ENCODE measurements at places on chromosomes 5 and 9.

GRCh38 chr5:138067945-138068344, 15.9 kb upstream of the WNT8A start:
- no peak for DNase-seq

- DNase-seq: no peak
Measured at GRCh38 chr5:23740029-23740428, 232.6 kb downstream of the PRDM9 start.

GRCh38 chr5:88063813-88064212, 204.8 kb downstream of the TMEM161B start:
- no peak for DNase-seq

GRCh38 chr5:26034813-26035212, 1003.6 kb downstream of the CDH9 start:
- DNase-seq: no peak

DNA sequence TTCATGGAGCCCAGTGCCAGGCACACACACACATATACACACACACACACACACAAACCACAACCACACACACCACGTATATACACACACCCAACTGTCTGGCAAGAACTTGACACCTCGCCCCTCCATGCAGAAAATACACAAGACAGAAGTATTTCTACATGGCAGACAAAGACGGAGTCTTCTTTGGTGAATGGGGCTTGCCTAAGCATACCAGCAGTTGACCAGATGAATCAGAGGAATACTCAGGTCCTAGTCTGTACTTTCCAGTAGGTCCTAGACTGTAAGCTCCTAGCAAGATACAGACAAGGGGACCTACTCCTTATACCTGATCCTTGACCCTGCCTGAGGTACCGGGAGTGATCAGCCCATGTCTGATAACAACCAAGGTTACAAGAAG, 60.1 kb downstream of the SIL1 start:
- DNase-seq: no peak

DNA sequence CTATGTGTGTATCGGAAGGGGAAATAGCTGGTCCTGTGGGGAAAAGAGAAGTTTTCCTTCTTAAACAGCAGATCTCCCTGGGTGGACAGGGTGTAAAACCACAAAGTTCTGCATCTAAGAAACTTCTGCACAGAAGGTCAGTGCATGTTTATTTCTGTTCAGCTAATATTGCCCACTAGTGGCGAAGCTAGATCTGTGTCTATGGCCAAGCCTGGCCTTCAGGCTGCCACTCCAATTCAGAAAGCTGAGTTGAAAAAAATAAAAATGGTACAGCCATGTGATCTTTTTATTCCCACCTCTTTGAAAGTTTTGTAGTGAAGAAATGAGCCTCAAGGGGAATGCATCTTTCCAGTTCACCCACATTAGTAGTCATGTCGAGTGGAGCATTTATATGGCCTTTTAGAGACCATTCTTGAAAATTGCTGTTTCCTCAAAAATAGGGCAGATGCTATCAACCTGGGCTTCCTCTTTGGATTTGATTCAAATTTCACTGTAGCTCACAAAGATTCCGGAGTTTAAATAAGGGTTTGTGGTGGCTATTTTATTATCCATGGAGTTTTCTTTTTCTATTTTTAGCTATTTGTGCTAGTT, 488.0 kb downstream of the PRELID2 start:
- no peak for DNase-seq

GRCh38 chr5:112978836-112979235, 2.2 kb downstream of the DCP2 start:
- no peak for DNase-seq

DNA sequence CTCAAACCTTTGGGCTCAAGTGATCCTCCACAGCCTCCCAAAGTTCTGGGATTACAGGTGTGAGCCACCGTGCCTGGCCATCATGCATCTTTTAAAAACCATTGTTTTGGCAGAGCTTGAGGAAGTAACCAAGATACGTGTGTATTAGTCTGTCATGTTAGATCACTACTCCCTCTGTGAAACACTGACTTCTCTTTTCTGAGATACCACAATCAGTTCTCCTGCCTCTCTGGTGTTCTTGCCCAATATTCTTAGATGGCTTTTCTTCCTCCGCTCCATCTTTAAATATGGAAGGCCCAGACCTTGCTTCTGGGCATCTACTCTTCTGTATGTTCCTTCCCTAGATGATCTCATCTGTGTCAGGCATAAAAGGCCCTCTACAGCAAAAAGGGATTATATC, 14.2 kb upstream of the CCNB1 start:
- DNase-seq: no peak

DNA sequence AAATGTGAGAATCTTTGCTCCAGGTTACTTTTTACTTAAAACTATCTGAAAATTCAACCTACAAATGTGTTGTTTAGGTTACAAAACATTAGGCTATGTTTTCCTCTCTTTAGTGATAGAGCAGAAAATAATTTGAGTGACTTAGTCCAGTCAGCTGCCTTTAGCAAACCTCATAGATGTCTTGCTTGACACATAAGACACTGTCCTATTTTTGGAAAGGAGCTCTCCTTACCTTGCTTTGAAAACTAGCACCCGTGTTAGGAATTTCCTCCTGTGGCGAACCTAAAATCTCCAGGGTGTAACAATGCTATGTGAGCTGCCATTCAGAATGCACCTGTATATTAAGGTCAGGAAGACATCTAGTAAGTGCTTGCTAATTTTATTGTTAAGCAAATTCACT, 221.2 kb upstream of the CD180 start:
- no peak for DNase-seq

DNA sequence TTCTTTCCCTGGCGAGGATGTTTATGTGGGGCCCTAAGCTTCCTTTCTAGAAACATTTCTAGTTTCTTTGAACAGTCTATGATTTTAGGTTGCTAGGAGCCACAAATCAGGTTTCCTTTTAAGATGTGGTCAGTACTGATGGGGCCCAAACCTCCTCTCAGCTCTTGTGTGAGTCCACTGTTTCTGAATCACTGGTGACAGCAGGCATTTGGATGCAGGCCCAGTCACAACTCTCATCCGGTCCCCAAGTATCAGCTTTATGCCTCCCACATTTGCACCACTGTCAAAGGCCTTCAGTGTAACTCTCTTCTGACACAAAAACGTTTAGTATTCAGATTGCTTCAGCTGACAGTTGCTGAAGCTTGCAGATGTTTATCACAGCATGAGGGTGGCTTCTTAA, 7.8 kb downstream of the DMRT2 start:
- DNase-seq: no peak

DNA sequence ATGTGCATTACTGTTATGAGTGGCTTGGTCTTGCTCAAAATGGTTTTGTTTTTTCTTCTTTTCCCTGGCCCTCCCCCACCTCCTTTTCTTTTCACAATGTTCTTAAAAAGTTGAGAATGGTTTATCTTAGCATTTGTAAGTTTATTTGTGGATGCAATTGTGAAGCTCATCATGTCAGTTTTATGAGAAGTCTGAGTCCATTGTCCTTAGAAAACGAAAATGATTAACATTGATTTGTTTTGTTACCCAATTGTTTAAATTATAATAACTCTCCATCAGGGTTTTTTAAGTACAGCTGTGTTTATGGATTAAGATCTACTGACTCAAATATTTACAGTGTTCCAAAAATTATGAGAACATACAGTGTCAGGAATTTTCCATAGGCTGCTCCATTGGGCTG, 511.3 kb upstream of the PAPPA start:
- DNase-seq: no peak

DNA sequence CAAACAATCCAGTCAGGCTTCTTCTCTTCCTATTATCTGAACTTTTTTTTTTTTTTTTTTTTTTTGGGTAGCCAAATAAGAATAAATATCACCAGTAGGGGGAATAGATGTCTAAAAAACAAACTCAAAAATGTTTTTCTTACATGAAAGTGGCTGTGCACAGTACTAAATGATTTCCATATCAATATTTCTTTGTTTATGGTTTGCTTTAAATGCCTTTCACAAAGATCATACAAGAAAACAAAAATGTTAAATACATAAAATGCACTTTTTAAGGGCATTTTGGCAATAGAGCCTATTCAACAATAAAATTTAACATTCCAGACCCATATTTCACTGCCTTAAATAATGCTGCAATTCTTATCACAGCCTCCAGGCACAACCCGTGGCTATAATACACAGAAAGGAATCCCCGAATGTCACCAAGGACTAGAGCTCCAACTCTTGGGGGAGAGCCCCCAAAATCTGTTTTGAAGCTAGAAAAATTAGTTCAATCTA, 91.1 kb upstream of the TBCA start:
- DNase-seq: no peak

DNA sequence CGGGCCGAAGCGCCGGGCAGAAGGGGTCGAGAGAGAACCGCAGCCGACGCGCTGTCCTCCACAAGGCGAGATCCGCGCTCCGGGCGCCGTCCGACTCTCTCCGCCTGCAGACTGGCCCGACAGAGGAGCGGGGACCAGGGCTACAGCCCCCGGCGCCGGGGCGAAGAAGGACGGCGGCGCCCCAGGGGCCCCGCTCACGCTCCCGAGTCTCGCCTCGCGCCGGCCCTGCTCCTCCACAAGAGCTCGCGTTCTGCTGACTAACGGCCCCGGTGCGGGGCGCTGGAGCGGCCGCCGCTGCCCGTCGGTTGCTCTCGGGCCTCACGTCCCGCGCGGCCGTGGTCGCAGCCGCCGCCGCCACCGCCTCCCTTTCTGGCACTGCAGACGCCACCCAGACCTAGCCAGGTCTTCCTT, 338 bp downstream of the ABHD17B start:
- DNase-seq: no peak

DNA sequence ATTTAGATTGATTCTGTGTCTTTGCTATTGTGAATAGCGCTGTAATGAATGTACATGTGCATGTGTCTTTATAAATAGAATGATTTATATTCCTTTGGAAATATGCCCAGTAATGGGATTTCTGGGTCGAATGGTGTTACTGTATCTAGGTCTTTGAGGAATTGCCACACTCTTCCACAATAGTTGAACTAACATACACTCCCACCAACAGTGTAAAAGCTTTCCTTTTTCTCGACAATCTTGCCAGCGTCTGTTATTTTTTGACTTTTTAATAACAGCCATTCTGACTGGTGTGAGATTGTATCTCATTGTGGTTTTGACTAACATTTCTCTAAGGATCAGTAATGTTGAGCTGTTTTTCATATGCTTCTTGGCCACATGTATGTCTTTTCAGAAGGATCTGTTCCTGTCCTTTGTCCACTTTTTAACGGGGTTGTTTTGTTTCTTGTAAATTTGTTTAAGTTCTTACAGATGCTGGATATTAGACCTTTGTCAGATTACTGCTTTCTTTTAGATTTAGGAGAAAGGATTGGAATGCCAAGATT, 125.0 kb upstream of the NR5A1 start:
- DNase-seq: no peak

DNA sequence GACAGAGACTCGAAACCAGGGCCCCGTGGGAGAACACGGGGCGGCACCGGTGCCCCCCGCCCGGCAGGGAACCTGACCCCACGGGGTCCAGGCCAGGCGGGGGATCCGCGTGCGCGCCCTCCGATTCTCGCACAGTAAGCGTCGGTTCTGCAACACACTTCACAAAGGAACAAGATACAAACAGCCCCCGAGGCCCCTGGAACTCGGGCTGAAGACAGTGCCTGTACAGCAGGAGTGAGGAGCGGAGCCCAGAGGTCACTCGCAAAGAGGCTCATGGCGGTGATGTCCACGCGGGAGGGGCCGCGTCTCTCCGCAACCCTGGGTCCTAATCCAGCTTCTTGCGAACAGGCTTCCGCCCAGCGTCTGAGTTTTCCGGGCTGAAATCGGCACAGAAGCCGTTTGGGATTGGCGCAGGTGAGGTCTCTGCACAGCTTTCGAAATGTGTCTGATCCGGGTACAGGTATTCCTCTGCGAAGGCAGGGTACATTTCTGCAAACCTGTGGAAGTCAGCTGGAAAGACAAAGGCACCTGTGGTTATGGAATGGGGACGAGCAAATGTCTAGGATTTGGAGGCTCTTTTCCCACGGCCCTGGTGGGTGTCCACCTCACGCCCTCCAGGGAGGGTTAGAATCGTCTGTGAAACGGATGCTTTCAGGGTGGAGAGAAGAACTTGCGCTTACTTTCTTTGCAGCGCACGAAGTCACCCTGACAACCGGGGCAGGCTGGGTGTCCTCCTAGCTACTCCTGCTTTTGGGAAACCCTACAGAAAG, 18.3 kb upstream of the SLC6A3 start:
- no peak for DNase-seq

DNA sequence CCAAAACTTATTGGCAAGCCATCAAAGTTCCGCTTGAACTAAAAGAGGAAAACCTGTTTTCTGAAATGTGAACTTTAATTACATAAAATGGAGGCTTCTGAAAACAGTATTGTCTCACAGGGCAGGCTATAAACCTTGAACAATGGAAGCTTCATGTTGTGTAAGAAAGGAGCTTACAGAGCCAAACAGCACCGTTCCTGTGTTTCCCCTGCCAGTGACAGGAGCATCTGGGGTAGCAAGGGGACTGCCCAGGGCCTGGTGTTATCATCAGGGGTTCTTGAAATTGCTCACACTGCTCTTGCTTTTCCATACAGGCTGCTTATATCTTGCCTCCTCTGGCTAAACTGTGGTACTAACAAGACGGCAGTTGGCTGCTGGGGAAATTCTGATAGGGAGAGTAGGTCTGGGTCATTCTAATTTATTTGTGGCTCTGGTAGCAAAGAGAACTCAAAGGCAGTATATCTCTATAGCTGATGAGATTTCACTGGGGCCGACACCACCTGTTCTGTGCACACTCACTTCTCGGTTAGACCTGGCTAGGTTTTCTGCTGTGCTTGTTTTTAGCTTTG, 40.4 kb downstream of the BASP1 start:
- DNase-seq: no peak

GRCh38 chr5:74468421-74468820, 172.1 kb downstream of the ENC1 start:
- DNase-seq: no peak

- DNase-seq: no peak
Measured at GRCh38 chr9:76216161-76216649, 178.0 kb downstream of the RFK start.

DNA sequence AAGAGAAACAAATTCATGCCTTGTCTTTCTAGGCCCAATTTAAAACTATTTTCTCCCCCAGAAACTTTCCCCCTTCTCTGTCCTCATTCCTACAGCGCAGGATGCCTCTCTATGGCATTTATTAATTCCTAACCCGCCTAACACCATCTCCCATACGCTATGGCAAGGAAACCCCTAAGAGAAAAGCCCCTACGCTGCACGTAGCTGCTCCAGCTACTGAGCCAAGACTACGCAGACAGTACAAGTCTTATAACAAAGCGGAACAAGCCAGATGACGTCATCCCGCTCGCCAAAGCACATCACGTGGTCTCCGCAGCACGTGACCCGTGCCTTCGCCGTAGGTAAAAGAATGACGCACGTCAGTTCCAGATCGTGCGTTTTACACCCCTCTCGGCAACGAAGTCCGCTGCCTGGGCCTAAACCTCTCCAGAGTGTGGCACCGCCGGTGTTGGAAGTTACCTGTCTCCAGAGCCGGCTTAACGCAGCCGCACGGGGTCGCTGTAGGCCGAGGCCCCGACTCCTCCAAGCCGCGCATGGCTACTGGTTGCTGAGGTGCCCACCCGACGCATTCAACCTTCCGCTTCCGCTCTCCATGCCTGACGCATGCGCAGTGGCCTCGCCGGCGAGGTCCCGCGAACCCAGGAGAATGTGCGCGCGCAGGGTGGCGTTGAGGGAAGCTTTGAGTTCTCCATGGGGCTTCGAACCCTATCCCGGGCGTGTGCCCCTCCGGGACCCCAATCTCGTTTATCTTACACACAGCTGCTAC, at the start of gene TRMO:
Gene TRMO (minus strand): TSS at position 542 of the 766 bp plus-strand sequence. CDS start 7 bp downstream, at position 535.
- DNase-seq: peak; percentile 99

All from activated CD8-positive, alpha-beta memory T cell treated with anti-CD3 and anti-CD28 coated beads for 48 hours (primary cell).